ENCODE measurements at places on chromosomes 2 and 18. TPM values are rescaled to one million over a fixed set of nuclear protein-coding genes. Genes with fewer than 3 reads are reported as not detected.

GRCh38 chr2:173855661-173856060, 109.5 kb downstream of the SP3 start:
- no peak for DNase-seq

CCDC121 gene
- 5.3 TPM for total RNA-seq

NTSR2 gene
- total RNA-seq, result not detected

CLEC4F gene
- 1.2 TPM for total RNA-seq

DNA sequence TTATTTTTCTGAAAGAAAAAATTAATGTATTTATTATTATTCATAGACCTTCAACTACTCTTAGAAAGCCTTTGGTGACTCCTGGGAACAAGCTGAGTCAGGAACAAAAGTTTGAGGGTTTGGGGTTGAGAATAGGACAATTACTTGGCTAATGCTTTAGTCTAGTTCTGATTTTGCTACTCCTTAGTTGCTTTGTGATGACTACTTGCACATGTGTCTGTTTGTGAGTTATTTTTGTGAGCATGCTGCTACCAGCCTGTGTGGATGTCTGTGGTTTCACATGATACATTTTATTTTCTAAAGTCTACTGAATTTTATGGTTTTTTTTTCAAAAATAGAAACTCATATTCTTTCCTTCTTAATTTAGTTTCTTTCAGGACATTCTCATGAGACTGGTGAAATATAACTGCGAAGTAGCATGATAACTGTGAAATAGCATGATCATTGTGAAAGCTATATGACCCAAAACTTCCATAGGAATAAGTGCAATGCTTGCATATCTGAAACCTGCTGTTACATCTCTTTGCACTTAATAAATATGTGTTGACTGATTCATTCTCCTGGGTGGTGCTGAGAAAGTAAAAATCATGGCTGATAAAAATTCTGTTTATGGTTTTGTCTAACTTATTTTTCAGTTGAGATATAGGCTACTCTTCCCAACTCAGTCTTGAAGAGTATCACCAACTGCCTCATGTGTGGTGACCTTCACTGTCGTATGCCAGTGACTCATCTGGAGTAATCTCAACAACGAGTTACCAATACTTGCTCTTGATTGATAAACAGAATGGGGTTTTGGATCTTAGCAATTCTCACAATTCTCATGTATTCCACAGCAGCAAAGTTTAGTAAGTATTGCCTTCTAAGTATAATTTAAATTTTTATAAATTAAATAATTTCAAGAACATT, 17.9 kb upstream of the IL18R1 start:
- no peak for DNase-seq

- no peak for DNase-seq
Measured at GRCh38 chr2:60079562-60079961, 473.9 kb downstream of the BCL11A start.

DNA sequence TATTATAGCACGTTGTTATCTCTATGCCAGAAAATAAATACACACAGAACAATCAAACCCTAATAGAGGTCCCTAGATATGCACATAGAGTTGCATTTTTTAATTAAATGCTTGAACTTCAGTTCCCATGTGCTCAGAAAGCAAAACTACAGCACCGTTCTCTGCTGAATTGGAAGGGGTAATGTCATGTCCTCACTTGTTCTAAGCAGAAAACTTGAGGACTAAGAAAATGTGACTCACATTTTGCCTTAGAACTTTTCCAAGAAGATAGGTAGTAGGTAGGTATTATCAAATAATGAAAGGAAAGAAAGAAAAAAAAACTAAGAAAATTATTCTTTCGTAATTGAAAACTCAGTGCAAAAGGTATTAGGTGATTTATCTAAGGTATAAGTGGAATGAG, 607.3 kb downstream of the ERBB4 start:
- DNase-seq, result no peak

DNA sequence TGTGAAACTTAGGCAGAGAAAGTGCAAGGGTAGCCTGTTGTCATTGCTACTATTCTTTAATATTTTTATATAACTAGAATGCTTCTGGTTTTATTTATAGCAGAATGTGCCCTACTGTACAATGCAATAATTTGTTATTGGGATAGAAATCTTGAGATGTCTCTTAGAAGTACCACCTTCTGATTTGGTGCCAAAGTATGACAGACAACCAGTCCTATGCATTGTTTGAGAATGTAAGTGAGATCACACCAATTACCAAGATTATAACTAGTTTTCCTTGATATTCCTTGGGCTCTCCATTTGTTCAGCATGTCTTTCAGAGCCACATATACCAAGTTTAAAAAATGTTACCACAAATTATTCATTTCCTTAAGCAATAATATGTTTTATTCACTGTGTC, 399.7 kb downstream of the CPS1 start:
- DNase-seq, result no peak

ARHGAP15 gene
- 12.4 TPM for total RNA-seq

- no peak for DNase-seq
Measured at GRCh38 chr2:78127424-78127823, 605.2 kb upstream of the LRRTM4 start.

- no peak for DNase-seq
Measured at GRCh38 chr18:51537487-51537886, 340.0 kb upstream of the MEX3C start.

GRCh38 chr2:46909771-46910419, 5.7 kb downstream of the MCFD2 start:
- DNase-seq, result no peak

GRCh38 chr2:240362216-240362755, 73.2 kb upstream of the GPC1 start:
- DNase-seq, result no peak

- no peak for DNase-seq
Measured at GRCh38 chr2:4964579-4964978, 727.6 kb upstream of the SOX11 start.

SULT1C2 gene
- 4.1 TPM for total RNA-seq

DNA sequence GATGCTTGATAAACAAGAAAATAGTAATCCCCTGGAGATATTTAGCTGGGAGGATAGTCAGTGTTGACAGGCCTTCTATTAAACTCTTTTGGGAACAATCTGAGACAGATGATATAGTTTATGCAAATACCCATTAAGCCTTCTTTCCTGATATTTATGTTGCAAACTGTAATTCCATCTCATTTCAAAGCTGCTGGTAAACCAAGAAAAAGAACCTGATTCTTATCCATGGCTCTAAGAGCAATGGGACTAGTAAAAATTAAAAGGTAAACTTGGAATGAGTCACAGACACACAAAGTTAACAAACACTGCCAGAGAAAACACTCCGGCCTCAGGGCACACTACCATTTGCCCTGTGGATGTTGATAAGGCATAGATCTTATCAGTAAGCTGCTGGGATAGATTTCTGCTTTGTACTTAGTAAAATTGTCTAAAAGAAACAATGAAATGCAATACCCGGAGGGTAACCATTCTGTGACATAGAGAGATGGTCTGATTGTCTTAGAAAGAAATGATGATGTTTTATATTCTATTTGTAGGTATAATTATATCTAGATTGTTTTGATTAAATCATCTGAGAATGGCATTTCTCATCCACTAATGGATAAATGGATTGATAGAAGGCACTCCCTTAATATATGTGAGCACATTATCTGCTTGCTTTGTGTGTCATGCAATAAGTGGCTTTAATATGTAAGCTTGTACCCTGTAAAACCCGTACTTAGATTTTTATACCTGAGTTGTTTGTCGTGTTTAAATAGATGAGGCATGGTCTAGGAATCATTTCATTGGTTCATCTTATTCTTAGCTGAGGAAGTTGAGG, 13.2 kb downstream of the GALR1 start:
- DNase-seq, result no peak

- DNase-seq, result no peak
Measured at GRCh38 chr18:8252371-8252770, 356.9 kb upstream of the RAB12 start.

GRCh38 chr2:43032213-43033015, 194.0 kb downstream of the ZFP36L2 start:
- DNase-seq, result no peak

DNA sequence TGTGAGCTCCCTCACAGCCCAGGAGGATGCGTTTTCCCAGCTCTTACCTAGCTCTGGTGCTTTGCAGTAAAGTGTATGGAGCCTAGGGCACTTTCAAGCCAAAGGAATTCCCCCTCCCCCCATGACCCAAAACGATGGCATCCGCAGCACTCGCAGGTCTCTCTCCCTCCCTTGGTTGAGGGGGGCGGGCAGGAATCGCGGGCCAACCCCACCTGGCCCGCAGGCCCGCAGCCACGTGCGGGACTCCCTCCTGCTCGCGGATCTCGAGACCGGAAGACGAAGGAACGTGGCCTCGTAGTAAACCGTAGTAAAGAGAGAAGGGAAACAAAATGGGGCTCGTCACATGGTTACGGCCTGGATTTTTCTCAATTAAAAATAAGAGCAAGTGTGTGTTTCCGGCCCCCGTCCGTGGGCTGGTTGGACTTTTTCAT, 8.5 kb downstream of the IRS1 start:
- peak; percentile 64 for DNase-seq

DNA sequence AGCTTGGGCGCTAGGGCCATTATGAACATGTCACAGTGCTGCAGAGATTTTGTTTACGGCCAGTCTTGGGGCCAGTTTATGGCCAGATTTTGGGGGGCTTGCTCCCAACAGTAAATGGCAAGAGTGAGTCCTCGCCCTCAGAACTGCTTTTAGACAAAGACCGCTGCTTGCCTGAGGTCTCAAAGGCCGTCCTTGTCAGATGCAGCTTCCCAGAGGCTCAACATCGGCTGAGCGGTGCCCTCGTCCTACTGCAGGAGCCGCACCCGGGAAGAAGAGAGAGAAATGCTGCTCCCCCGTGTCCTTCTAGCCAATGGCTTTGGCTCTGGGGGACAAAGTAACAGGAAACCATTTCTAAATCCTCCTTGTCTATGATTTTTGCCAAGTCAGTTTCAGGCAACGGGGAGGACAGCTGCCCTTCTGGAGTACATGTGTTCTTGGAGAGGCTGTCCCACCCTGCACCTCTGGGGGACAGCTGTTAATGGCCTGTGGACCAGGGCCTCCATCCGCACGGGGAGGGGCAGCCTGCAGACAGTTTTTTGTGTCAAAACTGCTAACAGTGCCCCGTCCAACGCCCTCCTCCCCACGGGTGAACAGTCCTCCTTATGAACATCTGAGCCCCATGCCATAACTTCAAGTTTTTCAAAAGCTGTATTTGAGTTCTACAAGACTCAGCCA, 66.1 kb downstream of the C18orf63 start:
- DNase-seq, result no peak

MIB1 gene
- total RNA-seq, result 45.3 TPM

PLGLB1 gene
- total RNA-seq, result 1.7 TPM

DNA sequence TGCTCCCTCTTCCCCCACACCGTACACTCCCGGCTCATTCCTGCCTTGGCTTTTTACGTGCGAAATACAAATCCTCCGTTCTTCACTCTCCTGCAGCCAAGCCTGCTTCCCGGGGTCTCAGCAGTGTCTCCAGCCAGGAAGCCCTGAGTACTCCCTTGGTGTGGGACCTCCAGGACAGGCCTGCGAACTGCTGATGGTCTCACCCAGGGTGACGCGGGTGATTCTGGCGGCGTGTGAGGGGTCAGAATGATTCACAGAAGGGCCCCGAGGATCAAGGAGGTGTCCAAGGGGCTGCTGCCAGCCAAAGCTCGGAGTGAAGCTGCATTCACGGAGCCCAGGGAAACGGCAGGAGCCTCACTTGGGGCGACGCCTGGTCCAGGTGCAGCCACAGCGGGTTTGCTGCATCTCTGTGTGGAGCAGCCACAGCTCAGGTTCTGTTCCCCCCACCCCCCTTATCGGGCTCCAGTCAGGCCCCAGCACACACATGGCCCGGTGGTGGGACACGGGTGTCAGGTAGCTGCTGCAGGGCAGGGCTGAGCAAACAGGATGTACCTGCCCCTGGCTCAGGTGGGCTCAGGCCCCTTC, 337.7 kb upstream of the MYT1L start:
- DNase-seq, result no peak

GRCh38 chr2:1701556-1702185, 42.6 kb downstream of the PXDN start:
- DNase-seq, result peak; percentile 34

DNA sequence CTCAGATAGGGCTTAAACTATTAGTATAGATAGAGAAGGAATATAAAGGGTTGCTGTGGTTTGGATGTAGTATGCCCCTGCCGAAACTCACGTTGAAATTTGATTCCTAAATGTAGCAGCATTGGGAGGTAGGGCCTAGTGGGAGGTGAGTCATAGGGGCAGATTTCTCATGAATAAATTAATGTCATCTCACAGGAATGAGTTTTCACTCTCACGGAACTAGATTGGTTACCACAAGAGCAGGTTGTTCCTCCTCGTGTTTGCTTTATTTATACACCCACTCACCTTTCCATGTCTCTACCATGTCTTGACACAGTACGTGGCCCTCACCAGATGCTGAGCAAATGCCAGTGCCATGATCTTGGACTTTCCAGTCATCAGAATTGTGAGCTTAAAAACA, 218.2 kb downstream of the RBM43 start:
- no peak for DNase-seq

DNA sequence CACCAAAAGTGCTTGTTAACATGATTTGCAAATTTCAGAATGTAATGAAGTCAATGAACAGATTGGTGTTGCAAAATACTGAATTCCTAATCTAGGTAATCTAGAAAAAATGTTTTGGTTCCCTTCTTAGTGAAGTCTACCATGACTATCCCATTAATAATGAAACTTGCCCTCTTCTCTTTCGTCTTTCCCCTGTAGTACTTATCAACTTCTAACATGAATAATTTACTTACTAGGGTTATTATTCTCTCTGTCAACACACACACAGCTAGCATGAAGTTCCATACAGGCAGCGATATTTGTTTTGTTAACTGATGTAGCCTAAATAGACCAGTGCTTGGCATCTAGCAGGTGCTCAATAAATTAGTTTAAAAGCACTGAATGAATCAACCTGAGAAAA, 160.2 kb downstream of the NCK2 start:
- no peak for DNase-seq

LRATD1 gene
- 27.5 TPM for total RNA-seq

GRCh38 chr18:49141491-49141890, 190.7 kb upstream of the SMAD7 start:
- no peak for DNase-seq

RPRM gene
- total RNA-seq, result 7.7 TPM

GRCh38 chr18:41466436-41467160, 488.4 kb upstream of the PIK3C3 start:
- no peak for DNase-seq

- no peak for DNase-seq
Measured at GRCh38 chr2:58651930-58652329, 410.8 kb upstream of the FANCL start.

DNA sequence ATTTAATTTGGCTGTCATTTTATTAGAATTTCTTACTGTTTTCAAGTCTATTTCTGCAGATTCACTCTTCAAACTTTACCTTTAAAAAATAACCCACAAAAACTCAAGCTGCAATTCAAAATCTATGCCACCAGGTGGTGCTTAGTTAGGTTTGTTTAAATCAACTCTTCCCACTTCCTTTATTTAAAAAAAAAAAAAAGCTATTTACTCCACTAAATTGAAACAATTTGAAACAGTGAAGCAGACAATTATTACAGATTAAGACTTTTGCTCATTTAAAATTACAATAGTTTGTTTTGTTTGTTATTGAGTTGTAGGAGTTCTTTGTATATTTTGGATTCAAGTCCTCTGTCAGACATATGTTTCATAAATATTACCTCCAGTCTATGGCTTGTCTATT, 300.0 kb downstream of the PDE11A start:
- DNase-seq, result no peak

ITPRID2 gene
- total RNA-seq, result 108 TPM

GRCh38 chr2:47656715-47657600, 126.0 kb upstream of the MSH6 start:
- DNase-seq, result no peak

GAREM1 gene
- 26.8 TPM for total RNA-seq

GRCh38 chr2:204665207-204665606, 119.9 kb downstream of the PARD3B start:
- no peak for DNase-seq

RBFA gene
- total RNA-seq, result 35.7 TPM

All from ureter (tissue), 1 donor.